DMS 273 treated with DMSO at 0.1 percent for 48 hours (cell line): ENCODE measurements at places on chromosomes 1 and 21.

DNA sequence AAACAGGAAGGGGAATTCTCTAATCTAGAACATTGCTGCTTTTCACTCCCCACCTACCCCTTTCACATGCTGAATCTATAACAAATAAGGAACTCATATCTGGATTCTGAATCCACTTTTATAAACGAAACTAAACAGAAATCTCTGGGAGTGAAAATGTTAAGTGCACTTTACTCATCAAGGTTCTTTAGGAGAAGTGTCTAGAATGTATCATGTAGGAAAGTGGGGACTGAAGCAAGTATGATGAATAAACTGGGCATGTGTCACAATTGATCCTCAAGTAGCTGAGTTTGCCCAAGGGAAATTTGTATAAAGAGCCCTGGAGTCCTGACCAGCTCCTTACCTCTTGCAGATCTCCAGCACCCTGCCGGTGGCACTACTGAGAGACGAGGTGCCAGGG lies 19.8 kb downstream of the AVPR1B start:
- DNase-seq = no peak

- DNase-seq = no peak
Measured at GRCh38 chr1:246779561-246780175, 55.5 kb downstream of the SCCPDH start.

DNA sequence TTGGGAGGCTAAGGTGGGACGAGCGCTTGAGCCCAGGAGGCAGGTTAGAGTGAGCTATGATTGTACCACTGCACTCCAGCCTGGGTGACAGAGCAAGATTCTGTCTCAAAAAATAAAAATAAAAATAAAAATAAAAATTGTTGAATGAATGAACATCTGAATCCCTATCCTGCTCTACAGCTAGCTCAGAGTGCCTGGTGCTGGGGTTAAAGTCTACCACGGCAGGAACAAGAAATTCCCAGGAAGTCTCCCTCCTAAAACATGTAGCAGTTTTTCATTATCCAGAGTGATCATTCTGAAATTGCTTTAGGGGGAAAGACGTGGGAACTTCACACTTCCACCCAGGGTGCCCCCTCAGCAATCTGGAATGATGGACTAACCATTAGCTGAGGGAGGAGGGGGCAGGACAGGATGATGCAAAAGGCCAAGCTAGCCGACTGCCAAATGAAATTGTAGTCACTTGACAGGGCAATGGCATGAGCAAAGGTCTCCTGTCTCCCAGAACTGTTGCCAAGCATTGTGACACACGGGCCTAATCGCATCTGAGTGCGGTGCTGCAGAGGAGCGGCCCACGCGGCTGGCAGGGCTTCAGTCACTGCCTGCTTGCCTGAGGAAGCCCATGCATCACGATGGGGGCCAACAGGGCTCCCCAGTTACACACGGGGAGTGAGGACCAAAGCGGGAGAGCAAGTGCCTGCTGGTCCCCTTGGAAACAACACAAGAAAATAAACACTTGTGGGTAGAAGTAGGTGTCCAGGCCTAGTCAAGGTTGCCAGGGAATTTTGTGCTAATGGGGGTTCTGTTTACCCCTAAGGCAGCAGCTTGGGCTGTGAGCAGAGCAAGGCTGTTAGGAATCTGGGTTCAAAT lies 85.7 kb downstream of the NENF start:
- DNase-seq = no peak

DNA sequence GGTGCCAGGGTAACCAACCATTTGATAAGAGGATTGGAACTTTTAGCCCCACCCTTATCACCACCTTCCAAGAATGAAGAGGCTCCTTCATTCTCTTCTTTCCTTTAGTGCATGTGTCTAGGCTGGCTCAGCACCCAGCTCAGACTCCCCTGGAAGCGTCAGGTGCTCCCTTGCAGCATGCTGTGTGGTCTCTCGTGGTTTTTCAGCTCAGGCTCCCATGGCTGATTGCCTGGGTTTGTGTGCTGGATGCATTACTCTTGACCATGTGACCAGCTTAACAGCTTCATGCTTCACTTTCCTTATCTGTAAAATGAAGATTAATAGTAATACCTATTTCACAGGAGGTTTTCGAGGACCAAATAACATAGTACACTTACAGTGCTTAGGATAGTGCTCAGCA lies 198.4 kb downstream of the HHAT start:
- DNase-seq = no peak

DNA sequence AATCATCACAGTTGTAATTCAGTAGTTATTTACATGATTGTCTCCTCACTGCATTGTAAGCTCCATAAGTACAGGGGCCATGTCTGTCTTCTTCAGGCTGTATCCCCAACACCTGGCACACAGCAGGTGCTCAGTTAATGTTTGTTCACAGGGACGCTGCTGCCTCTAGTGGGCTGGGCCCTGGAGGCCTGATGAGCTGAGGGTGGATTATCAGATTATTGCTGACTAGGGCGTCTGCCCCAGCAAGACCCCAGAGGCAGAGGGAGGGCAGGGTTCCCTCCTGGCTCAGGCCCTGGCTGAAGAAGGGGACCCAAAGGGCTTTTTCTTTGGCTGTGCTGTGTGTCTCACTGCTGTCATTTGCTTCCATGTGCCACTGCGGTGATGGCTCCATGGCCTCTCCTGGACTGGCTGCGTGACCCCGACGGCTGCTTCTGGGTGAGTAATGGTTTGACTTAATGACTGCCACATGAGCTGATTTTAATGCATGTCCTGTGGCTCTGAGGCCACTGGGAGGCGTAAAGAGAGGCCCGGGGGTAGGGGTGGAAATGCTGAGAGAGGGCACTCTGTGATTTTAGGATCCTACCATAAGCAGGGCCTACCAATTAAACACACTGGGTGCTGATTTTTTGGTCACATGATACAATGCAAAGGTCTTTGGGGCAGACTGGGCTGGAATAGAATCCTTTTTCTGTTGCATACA lies 20.8 kb upstream of the EPB41 start:
- DNase-seq = no peak

- DNase-seq = no peak
Measured at GRCh38 chr1:109933856-109934711, 23.4 kb downstream of the CSF1 start.
